ENCODE measurements at places on chromosomes 13 and 19.

- DNase-seq, result peak; percentile 80
Observed at GRCh38 chr19:43519436-43520088, 7.4 kb downstream of the ETHE1 start.

DNA sequence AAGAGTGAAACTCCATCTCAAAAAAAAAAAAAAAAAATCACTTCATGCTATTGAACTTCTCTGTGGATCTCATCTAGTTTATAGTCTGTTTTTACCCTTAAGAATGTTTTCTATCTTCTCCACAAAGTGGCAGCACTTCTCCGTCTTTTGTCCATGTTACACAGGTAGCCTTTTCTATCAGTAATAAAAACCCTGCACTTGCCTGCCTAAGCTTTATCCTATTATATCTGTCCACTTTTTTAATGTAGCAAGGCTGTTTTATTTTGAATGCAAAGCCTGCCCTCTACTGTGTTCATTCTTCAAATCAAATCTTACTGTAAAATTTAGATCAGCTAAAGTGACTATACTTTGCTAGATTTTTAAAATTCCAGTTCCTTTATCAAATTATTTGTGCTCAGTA lies 124.0 kb downstream of the STOML3 start:
- DNase-seq, result no peak

GRCh38 chr19:56905631-56906150 lies 65.2 kb upstream of the PEG3 start:
- DNase-seq, result no peak

- no peak for DNase-seq
Observed at GRCh38 chr19:20273376-20273775, 106.4 kb downstream of the ZNF486 start.

GRCh38 chr19:8017808-8018207 lies 12.4 kb upstream of the ELAVL1 start:
- DNase-seq, result no peak

- DNase-seq, result no peak
Observed at GRCh38 chr19:35901055-35901644, 810 bp upstream of the NFKBID start.

DNA sequence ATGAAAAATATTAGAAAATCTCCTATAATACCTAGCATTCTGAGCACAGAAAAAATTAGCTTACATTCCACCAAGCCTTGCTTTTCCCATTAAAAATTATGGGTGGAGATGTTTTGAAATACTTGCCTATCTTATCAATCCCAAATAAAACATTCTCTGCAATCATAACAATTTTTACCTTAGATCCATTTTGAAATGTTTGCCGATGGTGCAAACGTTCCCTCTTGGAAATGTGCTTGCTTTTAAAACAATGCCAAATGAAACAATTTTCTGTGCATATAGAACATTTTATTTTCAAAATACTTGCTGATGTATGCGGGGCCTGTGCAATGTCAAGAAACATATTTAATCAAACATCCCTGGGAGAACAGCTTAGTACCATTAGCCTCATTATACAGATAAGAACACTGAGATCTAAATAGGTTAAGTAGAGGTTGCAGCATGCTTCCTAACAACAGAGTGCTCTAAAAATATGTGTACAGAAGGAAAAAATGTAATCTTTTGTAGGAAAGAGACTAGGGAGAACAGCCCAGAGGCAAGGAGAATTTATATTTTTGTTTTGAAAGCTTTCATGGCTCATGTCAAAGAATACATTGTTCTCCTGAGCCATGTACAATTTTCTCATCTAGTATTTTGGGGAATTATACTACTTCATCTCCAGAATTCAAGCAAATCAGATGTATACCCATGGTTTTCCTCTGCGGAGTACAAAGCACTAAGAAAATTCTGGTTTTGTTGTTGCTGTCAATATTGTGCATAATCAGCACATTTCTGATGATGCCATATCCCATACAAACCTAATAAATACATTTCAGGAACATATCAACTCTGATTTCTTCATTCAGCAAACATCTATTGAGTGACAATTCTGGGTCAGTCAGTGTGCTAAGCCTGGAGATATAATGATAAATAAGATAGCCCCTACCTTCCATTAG lies 25.9 kb upstream of the FNDC3A start:
- no peak for DNase-seq

GRCh38 chr19:28929006-28929405 lies 283.9 kb downstream of the UQCRFS1 start:
- no peak for DNase-seq

DNA sequence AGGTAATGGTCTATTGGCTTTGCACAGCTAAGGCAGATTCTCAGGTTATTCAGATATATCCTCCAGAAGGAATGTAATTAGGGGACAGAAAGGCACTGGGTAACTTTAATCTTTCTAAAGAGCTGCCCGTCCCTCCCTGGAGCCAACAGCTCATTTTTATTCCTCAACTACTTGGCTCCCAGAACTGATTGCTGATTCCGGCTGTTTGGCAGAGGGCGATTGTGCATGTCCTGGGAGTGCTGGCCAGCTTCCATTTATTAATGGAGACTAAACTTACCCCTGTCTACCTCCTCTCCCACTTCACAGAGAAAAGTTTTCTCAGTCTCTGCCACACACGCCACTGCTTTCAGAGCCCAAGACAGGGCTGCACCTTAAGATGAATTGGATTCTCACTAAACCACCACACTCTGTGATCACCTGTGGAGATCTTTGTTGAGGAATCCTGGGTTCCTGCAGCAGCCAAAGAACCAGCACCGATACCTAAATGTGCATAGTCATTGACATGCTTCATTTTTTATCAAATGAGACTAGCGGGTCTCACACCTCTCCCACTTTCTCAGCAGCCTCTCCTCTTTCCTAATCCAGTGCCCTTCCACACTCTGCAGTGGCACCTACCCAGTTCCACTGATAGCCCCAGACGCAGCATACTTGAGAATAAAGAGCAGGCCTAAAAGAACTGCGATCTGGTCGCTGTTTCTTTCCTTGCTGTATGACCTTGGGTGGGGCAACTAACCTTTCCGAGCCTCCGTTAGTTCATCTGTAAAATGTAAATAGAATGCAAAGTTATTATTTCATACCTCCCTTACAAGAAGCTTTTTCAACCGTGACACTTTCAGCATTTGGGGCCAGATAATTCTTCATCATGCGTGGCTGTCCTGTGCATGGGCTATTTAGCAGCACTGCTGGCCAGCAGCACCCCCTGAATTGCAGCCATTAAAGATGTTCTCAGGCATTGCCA lies 648.7 kb downstream of the UQCRFS1 start:
- DNase-seq, result peak; percentile 8

DNA sequence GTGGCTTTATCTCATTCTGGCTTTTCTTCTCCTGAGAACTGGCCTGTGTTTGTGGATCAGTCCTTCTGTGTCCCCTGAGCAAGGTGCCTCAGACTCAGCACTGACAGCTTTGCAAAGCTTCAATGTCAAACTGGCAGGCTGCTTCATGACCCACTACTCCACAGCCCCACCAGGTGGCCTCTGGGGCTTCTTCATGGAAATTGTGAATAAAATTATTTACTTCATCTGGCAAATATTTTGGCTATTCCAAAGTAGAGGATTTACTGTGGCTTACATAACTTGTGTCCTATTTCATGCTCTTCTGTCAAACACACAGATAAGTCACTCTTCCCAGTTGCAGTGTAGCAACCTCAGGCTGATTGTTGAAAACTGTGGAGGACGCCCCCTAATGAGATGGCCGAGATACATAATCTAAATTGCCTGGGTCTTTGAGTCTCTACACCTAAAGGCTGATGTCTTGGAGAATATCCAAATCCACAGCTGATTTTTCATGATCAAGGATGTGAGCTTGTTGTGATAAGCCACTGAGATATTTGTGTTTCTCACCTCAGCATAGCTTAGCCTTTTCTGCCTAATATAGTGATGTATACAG lies 721.9 kb upstream of the SLC10A2 start:
- DNase-seq, result no peak

GRCh38 chr13:94329754-94330551 lies 149.5 kb downstream of the DCT start:
- DNase-seq, result no peak

DNA sequence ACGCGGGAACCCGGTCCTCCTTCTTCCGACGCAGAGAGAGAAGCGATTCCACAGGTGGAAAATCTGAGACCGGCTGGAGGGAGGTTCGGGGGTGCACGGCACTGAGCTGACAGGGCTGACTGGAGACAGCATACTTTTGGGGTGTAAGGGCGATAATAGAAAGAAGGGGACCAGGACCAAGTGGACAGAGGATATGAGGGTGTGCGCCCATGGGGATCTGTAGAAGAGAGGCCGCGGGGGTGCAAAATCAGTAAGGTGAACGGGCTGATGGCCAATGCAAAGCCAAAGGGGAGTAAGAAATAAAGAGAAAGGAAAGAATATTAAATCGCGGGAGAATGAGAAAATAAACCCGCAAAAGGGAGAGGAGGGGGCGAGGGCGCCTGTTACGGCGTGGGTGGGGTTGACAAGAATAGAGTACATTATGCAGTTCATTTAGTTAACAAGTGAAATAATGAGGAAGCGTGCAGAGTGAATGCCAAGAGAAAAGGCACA lies 336 bp upstream of the GSX1 start:
- DNase-seq, result no peak

- DNase-seq, result no peak
Observed at GRCh38 chr13:113815151-113816058, 48.5 kb downstream of the GAS6 start.

DNA sequence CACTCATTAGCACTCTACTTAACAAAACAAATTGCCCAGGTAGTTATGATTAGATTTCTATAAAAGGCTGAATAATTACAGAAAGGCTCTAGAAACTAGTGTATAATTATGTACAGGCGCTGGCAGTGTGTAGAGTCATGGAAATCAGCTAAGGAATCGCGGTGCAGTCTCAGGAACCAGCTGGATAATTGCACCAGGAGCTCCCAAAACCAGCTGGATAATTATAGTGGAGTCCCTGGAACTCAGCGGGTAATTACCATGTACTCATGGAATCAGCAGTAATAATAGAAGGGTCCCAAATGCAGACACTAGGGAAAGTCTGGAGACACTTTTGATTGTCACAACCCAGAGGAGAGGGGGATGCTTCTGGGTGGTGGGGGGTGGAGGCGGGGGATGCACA lies 23.2 kb upstream of the TTYH1 start:
- DNase-seq, result no peak

- DNase-seq, result no peak
Observed at GRCh38 chr13:52048516-52048915, 24.0 kb downstream of the UTP14C start.

GRCh38 chr19:48928164-48929025 lies 5.1 kb upstream of the DHDH start:
- DNase-seq, result no peak

DNA sequence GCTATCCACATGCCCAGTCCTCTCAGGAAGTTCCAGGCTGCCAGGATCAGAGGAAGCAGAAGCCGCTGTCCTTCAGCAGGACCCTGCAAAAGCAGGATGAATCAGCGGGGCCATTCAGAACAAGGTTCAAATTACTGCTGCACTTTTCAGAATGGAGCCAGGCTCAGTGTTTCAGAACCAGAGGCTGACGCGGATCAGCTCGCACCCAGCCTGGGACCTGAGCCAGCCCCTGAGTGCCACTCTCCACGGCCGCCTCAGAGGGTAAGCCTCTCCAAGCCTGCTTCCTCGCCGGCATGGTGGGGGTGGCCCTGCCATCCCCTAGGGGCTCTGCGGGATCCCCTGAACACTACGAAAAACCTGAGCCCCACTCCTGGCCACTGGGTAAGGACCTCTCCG lies 24.7 kb downstream of the RASA3 start:
- no peak for DNase-seq

DNA sequence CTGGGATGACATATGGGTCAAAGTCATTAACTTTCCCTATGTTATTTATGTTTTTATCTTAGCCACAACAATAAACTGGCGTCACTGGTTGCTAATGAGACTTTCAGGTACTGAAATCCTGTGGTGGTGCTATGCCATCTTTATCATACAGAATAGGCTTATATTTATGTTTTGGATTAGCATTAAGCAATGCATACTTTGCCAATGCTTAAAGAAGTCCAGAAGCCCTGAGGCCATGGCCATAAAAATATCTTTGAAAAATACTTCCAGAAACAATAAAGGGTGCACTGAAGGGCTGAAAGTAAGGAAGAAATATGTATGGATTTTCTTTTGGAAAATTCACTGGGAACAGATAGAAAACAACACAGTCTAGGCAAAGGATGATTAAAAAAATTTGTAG lies 304.6 kb upstream of the SLC10A2 start:
- no peak for DNase-seq

- no peak for DNase-seq
Observed at GRCh38 chr19:23542562-23542961, 144.4 kb downstream of the ZNF675 start.

GRCh38 chr13:62357887-62358645 lies 942.4 kb upstream of the PCDH20 start:
- peak; percentile 71 for DNase-seq

DNA sequence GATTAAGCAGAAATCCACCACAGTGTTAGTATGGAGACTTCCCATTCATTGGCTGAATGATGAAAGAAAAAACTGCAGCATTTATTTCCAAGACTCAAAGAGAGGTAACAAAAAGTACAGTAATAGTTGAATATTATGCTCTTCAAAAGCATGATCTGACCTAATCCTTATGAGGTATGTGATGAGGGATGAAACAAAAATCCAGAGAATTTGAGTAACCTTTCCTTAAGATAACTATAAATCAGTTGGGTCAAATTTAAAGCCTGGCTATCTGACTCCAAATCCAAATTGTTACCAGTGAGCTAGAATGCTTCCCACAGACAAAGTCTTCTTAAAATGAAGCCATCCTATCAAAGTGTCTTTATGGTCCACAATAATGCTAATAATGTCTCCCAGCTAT lies 38.1 kb downstream of the NUFIP1 start:
- no peak for DNase-seq

GRCh38 chr19:4376028-4376670 lies 24.2 kb downstream of the SH3GL1 start:
- no peak for DNase-seq

GRCh38 chr13:107124129-107124718 lies 556.3 kb upstream of the ARGLU1 start:
- no peak for DNase-seq

DNA sequence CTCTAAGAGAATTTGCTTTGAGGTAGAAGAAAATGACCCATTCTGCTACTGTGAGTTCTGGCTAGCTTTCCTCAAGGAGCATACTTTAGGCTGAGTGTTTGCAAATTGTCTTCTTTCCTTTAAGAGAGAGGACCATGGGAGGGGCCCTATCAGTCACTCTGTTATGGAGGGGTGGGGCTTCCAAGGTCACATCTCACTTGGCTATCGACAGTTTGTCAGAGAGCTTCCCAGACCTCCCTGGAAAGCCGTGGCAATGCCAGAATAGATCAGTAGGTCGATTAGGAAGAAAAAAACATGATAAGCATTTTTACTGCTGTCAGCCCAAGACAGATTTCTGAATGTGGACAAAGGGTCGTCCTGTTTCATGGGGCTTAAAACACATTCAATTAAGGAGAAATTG lies 93.3 kb downstream of the OXGR1 start:
- DNase-seq, result no peak
